ENCODE measurements at places on chromosomes 7 and 10. TPM values are rescaled to one million over a fixed set of nuclear protein-coding genes. Genes with fewer than 3 reads are reported as not detected.
A peak's percentile ranks its signal among the peaks of the same experiment; 100 is the strongest.

Gene FZD8
- total RNA-seq = 12.4 TPM

Gene GBX1
- not detected for total RNA-seq

Gene NOBOX
- not detected for total RNA-seq

Gene ADIRF
- 318 TPM for total RNA-seq

Gene SHTN1
- total RNA-seq = 18.2 TPM

Gene SAMD9
- total RNA-seq = 10.2 TPM

Gene TRIM73
- 2.5 TPM for total RNA-seq

Gene MALRD1
- total RNA-seq = 5.3 TPM

DNA sequence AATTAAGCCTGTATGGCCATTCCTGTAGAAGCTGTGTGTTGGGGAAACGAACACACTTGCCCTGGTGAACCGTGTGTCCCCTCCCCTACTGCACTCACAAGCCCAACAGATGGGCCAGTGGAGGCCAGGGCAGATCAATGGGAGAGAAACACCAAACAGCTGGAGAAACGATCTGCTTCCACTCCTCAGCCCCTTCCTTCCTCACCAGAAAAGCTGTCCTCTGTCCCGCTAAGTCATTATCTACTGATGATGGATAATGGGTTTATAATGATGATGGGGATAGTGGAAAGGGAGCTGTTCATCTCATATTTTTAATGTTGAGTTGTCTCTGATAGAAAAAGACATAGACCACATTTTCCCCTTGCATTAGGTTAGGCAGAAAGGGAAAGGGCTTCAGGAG lies 99.7 kb downstream of the ELMO1 start:
- no peaks in the 10 kb centered on the region for H3K36me3 ChIP-seq
- H3K27me3 ChIP-seq = no peaks in the 10 kb centered on the region
- no peak overlapping the region for H3K27ac ChIP-seq

DNA sequence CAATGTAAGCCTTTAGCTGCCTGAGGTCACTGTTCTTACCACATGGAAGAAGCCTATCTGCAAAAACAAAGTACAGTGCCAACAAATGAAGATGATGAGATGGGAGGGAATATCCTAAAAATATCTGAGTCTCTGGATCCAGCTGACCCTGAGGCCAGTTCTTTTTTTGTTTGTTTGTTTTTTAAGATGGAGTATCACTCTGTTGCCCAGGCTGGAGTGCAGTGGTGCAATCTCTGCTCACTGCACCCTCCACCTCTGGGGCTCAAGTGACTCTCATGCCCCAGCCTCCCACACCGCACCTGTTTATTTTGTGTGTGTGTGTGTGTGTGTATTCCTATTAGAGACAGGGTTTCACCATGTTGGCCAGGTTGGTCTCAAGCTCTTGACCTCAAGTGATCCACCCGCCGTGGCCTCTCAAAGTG lies 44.9 kb downstream of the HYCC1 start:
- H3K4me3 ChIP-seq = no peak overlapping the region
- no peak for DNase-seq
- H3K36me3 ChIP-seq = peaks cover 4% of the 10 kb centered on the region
- no peaks in the 10 kb centered on the region for H3K4me1 ChIP-seq

GRCh38 chr10:86848747-86849146 lies 92.3 kb downstream of the BMPR1A start:
- no peaks in the 10 kb centered on the region for H3K36me3 ChIP-seq
- H3K4me3 ChIP-seq = no peak overlapping the region
- no peak for DNase-seq
- H3K27ac ChIP-seq = no peak overlapping the region
- peaks cover 16% of the 10 kb centered on the region for H3K4me1 ChIP-seq
- H3K27me3 ChIP-seq = no peaks in the 10 kb centered on the region

- DNase-seq = no peak
- no peak overlapping the region for H3K4me3 ChIP-seq
- H3K27me3 ChIP-seq = no peaks in the 10 kb centered on the region
- H3K27ac ChIP-seq = no peak overlapping the region
- no peaks in the 10 kb centered on the region for H3K36me3 ChIP-seq
- no peaks in the 10 kb centered on the region for H3K4me1 ChIP-seq
These were observed 631.8 kb downstream of the GRID1 start for GRCh38 chr10:85734791-85735190.

- no peak for DNase-seq
- no peak overlapping the region for H3K4me3 ChIP-seq
- H3K36me3 ChIP-seq = no peaks in the 10 kb centered on the region
These were observed 11.3 kb downstream of the C10orf105 start for GRCh38 chr10:71708301-71708703.

DNA sequence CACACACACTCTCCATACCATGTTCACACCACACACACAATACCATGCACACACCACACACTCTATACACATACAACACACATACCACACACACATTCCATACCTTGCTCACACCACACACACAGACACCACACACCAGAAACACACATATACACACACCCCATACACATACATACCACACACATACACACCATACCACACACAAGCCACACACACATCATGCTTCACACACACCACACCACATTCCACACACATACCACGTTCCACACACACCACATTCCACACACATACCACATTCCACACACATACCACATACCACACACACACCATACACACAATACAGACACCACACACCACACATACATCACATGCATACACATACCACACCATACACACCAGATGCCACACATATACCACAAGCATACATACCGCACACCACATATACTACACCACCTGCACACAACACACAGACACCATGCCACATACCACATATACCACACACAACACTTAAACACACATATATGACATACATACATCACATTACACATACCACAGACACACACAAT lies 282.7 kb downstream of the POU6F2 start:
- H3K4me1 ChIP-seq = no peaks in the 10 kb centered on the region
- H3K36me3 ChIP-seq = no peaks in the 10 kb centered on the region
- no peak for DNase-seq
- H3K27ac ChIP-seq = no peak overlapping the region
- no peak overlapping the region for H3K4me3 ChIP-seq

DNA sequence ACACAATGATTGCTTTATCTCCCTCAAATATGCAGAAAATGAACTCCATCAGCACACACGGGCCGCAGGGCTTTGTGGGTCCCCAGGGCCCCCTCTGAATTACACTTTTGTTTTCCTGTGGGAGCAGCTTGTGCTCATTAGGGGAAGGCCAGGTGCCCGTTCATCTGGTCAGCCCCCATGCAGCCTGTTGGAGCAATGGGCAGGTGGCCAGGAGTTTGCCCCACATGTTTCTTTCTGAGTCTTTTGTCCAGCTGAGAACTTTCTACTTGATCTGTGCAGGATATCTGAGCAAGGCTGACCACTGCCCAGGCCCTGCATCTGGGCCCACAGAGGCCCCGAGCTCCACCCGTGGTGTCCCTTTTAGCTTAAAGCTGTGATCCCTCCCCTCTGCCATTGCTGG lies 105.3 kb upstream of the FAM20C start:
- no peaks in the 10 kb centered on the region for H3K36me3 ChIP-seq
- H3K27ac ChIP-seq = no peak overlapping the region
- no peak for DNase-seq
- H3K4me1 ChIP-seq = peaks cover 27% of the 10 kb centered on the region

DNA sequence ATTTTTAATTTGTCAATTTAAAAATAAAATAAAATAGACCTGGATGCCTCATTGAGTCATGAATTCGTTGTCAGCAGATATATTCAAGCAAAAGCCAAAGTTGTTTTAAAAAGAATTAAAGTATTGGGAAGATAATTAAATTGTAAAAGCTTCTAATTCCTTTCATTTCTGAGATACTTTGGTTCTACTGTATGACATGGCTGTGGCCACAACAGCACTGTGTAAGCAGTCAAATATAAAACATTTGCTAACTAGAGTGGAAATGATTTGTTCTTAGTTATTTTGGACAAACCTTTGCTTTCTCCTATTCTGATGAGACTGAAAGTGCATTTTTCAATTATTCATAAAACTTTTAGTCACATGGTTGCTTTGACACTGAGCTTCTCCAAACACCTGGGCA lies 143.6 kb upstream of the FAM13C start:
- H3K4me3 ChIP-seq = no peak overlapping the region
- H3K27me3 ChIP-seq = no peaks in the 10 kb centered on the region
- no peaks in the 10 kb centered on the region for H3K4me1 ChIP-seq
- H3K36me3 ChIP-seq = no peaks in the 10 kb centered on the region
- H3K27ac ChIP-seq = no peak overlapping the region

DNA sequence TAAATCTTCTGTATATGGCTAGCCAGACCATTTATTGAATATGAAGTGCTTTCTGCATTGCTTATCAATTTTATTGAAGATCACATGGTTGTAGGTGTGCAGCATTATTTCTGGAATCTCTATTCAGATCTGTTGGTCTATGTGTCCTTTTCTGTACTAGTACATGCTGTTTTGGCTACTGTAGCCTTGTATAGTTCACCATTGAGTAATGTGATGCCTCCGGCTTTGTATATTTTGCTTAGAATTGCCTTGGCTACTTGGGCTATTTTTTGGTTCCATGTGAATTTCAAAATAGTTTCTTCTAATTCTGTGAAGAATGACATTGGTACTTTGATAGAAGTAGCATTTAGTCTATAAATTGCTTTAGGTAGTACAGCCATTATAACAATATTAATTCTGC lies 1187.2 kb downstream of the XPNPEP1 start:
- no peaks in the 10 kb centered on the region for H3K4me1 ChIP-seq
- H3K27me3 ChIP-seq = no peaks in the 10 kb centered on the region
- DNase-seq = no peak
- no peaks in the 10 kb centered on the region for H3K36me3 ChIP-seq
- no peak overlapping the region for H3K27ac ChIP-seq

DNA sequence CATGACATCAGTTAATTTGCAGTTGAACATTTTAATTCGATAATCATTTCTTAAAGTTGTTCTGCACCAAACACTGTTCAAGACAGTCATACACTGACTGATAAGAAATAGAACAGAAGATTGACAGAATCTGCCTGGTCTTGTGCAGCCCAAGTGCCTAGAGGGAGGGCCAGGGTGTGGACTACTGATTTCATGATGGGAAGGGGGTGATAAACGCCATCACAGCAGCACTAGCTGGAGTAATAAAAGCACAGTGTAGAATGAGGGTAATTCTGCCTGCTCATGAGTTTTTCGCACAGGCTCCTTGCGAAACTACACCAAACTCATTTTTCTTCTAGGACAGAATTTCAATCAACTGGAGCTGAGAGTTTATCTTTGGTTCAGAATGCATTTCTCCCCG lies 270.1 kb downstream of the ARL4A start:
- H3K36me3 ChIP-seq = no peaks in the 10 kb centered on the region
- H3K27me3 ChIP-seq = no peaks in the 10 kb centered on the region
- H3K27ac ChIP-seq = no peak overlapping the region
- no peaks in the 10 kb centered on the region for H3K4me1 ChIP-seq

DNA sequence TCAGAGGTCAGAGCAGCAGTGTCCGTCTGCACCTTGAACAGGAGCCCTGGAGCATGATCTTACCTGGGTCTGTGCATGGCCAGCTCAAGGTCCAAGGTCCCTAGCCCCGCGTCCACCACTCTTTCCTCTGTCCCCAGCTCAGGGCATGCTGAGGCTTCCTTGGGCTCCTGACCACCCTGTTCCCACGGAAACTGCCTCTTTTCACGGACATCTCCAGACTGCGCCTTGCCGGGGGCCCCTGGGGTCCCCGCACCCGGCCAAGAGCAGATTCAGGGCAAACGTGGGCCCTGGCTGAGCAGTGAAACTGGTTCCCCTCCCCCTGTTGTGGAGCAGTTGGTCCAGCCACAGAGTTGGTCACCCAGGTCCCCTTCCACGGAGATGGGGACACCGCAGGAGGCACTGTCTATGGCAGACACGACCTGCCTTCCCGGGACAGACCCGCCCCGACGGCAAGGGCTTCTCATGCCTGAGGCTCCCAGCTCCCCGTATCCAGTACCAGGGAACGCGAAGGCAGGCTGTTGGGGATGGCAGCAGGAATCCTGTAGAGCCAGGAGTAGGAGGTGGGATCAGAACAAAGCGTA lies 217.4 kb upstream of the PPP2R2D start:
- no peaks in the 10 kb centered on the region for H3K4me1 ChIP-seq
- no peak for DNase-seq
- no peak overlapping the region for H3K27ac ChIP-seq
- H3K36me3 ChIP-seq = no peaks in the 10 kb centered on the region
- no peaks in the 10 kb centered on the region for H3K27me3 ChIP-seq

- no peak overlapping the region for H3K27ac ChIP-seq
- H3K36me3 ChIP-seq = peaks cover 21% of the 10 kb centered on the region
- no peaks in the 10 kb centered on the region for H3K4me1 ChIP-seq
- no peak overlapping the region for H3K4me3 ChIP-seq
These were observed 137.8 kb downstream of the ZMYND11 start for GRCh38 chr10:273088-273487.

DNA sequence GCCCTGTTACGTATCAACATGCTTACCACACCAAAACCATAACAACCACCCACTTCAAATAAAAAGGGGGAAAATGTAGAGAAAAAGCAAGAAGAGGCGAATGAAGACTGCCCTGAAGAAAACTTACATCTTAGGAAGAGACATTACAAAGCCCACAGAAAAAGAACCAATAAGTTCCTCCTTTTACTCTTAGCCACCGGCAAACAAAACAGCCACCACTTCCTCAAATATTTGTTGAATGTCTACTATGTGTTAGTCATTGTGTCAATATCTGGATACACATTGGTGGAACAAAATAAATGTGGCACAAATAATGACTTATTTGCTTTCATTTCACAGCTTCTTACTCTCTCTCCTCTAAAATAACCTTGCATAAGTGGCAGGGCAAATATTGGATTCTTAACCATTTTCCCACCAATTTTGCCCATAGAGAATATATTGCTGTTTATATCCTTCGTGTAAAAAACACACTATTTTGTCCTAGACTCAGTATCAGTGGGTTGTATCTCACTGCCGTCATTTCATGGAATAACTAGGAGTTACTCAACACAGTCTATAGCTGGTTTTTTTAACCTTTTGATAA lies 106.8 kb downstream of the ANK3 start:
- H3K4me1 ChIP-seq = peaks cover 15% of the 10 kb centered on the region
- DNase-seq = no peak
- no peaks in the 10 kb centered on the region for H3K27me3 ChIP-seq
- peak overlapping the region; percentile 61 for H3K27ac ChIP-seq
- peak overlapping the region; percentile 47 for H3K4me3 ChIP-seq

DNA sequence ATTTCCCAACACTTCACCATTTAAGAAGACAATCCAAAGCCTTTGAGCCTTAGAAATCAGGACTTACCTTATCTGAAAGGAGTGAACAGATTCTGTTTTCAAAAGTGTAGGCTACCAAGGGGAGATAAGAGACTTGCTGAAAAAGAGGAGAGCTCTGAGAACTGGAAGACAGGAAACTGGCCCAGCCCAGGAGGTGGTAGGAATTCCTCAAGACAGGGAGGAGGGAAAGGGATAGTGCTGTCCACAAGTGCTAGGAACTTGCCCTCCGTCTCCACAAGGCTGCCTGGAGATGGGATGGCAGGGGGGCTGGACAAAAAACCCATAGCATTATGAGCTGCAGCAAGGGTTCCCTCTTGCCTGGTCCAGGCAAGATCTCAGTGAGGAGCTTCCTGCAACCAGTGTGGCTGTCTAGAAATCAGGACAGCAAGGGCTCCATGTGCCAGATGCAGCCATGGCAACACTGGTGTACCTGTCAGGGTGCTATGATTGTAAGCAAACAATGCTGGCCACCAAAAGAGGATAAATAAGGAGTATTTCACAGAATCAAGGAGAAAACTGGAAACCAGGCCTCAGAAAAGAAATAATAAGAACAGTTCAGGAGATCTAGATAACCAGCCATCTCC lies 22.7 kb upstream of the FRMD4A start:
- DNase-seq = no peak
- H3K36me3 ChIP-seq = no peaks in the 10 kb centered on the region
- no peak overlapping the region for H3K27ac ChIP-seq
- H3K4me1 ChIP-seq = no peaks in the 10 kb centered on the region
- no peak overlapping the region for H3K4me3 ChIP-seq

Measured in thoracic aorta (tissue), 2 donors.